ENCODE measurements at places on chromosomes 11 and 22. TPM values are rescaled to one million over a fixed set of nuclear protein-coding genes. Genes with fewer than 3 reads are reported as not detected.

GRCh38 chr11:70759846-70760245 is 361.5 kb downstream of the CTTN start:
- DNase-seq: no peak

GRCh38 chr22:40637183-40638150 is 948 bp upstream of the MRTFA start:
- peak; percentile 23 for DNase-seq

- no peak for DNase-seq
Measured at GRCh38 chr11:60724420-60724819, at the start of gene MS4A18. Gene MS4A18, plus strand, starts transcription at chr11:60724720.

DNA sequence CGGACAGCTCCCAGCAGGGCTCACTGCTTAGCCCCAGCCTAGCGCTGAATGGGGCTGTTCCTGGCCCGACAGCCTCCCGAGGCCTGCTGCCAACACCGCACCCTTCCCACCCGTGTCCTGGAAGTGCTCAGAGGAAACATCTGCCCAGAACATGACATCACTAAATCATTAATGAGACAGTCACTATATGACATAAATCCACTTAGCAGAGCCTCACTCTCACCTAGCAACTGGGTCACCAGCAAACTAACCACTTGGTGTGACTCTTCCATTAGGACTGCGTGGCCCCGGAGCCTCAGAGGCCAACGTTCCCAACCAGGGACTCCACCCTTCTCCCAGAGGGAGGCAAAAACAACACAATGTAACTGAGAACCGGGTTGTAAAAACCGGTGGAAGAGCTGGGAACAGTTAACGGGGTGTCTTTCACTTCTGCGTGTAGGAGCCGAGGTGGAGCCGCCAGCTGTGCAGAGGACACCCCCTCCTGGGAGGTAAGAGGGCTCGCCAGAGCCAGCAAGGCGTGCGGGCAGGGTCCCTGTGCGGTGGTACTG is 21.4 kb upstream of the PACSIN2 start:
- DNase-seq: no peak

DNA sequence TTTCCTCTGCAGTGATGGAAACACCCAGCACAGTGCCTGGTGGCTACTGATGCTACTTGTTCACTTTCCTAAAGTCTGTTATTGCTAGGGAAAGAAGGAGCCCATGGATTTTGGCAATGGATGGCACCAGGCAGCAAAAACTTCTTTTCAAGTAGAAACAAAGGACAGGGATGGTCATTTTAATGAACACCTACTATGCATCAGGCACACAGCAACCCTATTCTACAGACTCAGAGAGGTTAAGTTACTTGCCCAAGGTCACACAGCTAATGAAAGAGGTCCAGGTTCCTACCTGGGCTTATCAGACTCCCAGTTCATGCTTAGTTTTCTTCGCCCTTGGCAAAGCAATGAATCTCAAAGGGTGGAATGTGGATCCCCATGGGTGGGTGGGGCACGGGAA is 36.9 kb upstream of the CD82 start:
- no peak for DNase-seq

SLCO2B1 gene
- total RNA-seq: 5.7 TPM

GRCh38 chr22:28316014-28316413 is 363.6 kb downstream of the TTC28 start:
- no peak for DNase-seq

DNA sequence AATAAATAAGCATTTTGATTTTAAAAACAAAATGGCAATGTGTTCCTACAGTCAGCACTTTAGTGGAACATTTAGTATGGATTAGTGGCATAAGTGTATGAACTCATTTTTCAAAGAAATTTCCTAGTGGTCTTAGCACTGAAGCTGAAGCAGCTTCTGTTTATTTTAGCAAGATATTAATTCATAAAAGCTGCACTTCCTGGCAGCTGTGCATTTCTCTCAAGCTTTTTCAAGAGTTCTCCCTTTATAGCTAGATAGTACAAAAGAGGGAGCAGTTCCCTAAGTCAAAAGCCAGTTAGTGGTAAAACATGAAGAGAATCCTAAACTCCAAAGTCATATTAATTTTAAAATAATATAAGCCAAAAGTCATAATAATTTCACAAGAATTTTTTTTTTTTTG is 1036.0 kb upstream of the CCDC90B start:
- no peak for DNase-seq

- no peak for DNase-seq
Measured at GRCh38 chr11:120134931-120135228, 3.0 kb downstream of the TRIM29 start.

DDTL gene
- 3.7 TPM for total RNA-seq

DNA sequence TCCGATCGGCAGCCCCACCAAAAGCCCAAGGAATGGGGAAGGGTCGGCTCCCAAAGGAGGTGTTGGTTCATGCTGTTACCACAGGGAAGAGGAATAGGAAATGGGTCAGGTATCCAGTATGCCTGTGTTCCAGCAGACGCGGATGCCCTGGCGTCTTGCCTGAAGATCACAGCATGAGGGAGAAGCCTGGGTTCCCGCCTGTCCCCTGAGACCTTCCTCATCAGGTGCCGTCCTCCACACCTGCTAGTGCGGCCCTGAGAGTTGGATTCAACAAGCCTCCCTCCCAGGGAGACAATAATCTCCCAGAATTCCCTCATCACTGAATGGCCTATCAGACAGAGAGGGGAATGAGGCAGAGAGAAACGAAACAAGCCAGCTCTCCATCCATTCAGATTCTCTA is 92.2 kb downstream of the SPATA19 start:
- DNase-seq: no peak

DNA sequence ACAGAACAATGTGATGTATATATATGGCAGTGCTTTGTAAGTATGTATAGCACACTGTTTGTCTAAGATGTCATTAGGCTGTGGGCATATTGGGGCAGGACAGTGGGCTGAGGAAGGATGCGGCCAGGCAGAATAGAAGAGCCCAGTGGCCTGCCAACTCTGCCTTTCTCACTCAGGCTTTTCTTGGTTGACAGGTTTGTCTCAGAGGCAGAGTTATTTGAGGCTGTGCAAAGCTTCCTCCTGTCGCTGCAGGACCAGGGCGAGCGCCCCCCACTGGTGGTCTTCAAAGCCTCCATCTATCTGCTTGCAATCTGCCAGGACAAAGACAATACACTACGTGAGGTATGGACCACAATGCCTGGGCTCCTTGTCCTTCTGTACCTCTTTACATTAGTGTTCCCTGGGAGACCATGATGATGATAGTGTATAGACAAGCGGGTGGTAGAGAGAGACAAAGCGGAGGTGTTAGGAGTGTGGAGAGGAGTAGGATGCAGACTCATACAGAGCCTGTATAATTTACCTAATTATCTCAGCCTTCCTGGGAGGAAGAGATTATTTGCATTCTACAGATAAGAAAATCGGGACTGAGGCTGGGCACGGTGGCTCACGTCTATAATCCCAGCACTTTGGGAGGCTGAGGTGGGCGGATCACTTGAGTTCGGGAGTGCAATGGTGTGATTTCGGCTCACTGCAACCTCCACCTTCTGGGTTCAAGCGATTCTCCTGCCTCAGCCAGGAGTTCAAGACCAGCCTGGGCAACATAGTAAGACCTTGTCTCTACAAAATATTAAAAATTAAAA is 37.3 kb upstream of the CCDC134 start:
- DNase-seq: no peak

DSCAML1 gene
- total RNA-seq: 6.1 TPM

- DNase-seq: no peak
Measured at GRCh38 chr22:46866591-46866990, 104.1 kb downstream of the TBC1D22A start.

DNA sequence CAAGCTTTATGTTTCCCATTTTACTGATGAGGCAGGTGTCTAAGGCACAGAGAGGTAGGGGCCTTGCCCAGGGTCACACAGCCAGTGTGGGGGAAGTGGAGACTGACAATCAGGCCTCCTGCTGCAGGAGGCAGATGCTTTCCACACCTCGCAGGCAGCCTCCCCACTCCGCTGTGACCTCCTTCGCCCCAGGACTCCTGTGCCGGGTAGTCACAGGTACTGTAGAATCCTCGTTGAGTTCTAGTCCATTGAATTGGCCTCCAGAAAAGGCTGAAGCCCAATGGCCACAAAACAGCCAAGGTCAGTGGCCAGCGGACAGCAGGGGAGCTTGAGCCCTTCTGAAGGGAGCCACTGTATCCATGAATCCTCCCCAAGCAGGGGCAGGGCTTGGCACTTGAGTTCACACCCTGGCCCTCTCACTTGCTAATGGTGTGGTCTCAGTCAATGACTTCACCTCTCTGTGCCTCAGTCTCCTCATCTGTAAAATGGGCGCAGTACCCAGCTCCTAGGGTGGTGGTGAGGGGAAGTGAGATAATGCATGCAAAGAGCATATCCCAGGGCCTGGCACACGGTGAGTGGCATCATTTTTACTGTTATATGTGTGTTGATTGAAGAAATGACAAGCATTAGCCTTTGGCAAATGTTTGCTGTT is 1.1 kb upstream of the FXYD2 start:
- no peak for DNase-seq

DNA sequence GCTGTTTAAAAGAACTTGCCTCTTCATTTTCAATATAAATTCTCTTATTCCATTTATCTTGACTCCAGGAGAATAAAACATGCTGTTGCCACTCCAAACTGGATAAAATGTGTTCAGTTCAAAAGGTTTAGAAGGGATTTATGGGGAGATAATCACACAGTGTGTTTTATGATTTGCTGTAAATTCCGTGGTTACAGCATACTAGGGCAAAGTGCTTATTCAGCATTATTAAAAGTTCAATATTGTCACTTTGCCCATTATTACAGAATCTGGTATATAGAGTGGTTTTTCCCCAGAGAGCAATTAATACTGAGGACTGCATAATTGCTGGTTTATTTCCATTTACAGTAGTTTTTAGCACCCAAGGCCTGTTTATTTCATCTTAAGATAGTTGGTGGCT is 780.9 kb upstream of the RAG2 start:
- no peak for DNase-seq
